Trophoblast cell (in vitro differentiated cells and primary cell): ENCODE measurements at places on chromosomes 7 and 10.
A peak's percentile ranks its signal among the peaks of the same experiment; 100 is the strongest.

GRCh38 chr10:33335801-33336581 lies 1.5 kb upstream of the NRP1 start:
- DNase-seq, result no peak

DNA sequence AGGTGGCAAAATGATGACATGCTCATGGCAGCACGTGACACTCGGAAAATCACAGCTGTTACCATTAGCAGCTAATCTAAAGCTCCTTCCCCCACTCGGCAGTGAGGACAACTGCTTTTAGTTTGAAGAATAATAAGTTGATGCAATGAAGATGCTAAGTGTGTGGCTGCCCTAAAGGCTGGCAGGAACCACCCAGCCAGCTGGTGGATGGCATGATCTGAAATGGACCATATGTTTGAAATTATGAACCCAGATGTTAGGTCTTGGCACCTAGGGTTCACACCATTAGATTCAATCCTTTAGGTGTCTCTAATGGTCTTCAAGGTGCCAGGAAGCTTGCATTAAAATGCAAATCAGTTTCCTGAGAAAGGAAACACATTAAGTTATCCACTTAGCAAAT lies 230.1 kb downstream of the WDR11 start:
- no peak for DNase-seq

DNA sequence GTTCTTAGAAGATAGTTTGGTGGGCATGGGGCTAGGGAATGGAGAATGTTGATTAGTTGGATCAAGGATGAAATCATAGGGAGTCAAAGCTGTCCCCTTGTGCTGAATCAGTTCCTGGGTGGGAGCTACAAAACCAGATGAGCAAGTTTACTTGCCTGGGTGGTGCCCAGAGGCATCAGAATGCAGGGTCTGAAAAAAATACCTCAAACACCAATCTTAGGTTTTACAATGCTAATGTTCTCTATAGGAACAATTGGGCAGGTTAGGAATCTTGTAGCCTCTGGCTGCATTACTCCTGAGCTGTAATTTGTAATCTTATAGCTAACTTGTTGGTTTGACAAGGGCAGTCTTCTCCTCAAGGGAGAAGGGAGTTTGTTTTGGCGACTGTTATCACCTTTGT lies 34.4 kb downstream of the LHFPL3 start:
- DNase-seq, result no peak

DNA sequence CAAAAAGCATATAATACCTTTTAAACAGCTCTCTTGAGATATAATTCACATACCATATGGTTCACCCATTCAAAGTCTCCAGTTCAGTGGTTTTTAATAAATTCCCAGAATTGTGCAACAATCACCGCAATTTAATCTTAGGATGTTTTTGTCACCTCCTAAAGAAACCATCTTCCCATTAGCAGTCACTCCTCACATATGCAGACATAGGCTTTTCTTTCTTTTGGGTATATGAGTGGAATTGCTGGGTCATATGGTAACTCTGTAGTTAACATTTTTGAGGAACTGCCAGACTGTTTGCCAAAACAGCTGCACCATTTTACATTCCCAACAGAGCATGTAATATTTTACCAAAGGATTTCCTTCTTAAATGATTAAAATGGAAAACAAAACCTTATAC lies 57.0 kb downstream of the CC2D2B start:
- no peak for DNase-seq

GRCh38 chr10:125482108-125482507 lies 200.9 kb downstream of the TEX36 start:
- no peak for DNase-seq

DNA sequence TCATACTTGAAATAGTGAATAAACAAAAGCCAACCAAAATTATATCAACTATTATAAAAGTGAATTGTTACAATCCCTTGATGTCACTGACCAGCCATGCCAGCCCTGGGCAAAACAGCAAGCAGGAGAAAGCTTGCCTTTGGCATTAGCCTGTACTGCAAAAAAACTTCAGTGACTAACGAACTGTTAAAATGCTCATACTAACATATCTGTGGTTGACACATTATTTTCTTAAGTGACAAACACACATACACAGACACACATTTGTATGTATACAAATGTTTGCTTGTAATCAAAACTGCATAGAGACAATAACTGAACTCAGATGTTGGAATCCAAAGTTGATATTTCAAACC lies 29.5 kb downstream of the CHCHD3 start:
- DNase-seq, result no peak

DNA sequence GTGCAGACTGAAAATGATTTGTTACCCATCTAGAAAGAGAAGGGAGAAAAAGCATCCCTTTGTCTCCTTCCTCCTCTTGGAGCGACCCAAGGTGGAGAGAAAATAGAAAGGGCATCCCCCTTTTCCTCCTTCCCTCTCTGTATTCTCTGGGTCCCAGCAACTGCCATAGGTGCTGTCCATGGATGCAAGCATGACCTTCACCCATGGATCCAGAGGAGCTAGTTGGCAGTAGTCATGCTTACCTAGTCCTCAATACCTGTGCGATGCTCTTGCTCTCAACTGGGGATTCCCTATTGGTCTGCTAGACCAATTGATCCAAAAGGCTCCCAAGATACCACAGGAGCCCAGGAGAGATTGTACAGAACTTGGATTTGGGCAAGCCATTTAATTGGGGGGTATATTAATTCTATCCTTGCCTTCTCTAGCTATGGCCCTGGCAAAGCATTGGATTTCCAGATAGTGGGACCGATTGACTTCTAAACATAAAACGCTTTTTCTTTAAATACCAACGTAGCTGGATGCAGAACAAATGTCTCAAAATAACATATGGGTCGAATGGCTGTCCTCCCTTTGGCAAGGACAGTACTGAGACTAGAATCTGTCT lies 547.8 kb upstream of the IGFBP3 start:
- no peak for DNase-seq

- peak; percentile 34 for DNase-seq
These were observed 24.6 kb upstream of the ITGA8 start for GRCh38 chr10:15744217-15744865.

DNA sequence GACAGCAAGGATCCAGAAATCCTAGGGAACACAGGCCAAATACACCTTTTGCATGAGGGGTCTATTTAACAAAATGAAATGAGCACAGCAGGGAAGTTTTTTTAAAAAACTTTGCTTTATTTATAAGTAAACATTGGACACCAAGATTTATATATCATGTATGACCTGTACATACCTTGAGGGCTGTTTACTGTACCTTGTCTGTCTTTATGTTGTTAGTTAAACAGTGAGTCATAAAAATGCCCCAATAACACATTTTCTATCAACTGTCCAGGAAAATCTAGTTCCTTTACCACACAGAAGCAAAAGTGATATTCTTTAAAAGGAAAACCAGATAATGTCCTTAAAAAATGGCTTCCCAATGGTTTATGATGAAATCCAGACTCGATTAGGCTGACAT lies 45.1 kb upstream of the AGR3 start:
- DNase-seq, result no peak

- DNase-seq, result no peak
These were observed 77.0 kb upstream of the GNA12 start for GRCh38 chr7:2920956-2921652.

DNA sequence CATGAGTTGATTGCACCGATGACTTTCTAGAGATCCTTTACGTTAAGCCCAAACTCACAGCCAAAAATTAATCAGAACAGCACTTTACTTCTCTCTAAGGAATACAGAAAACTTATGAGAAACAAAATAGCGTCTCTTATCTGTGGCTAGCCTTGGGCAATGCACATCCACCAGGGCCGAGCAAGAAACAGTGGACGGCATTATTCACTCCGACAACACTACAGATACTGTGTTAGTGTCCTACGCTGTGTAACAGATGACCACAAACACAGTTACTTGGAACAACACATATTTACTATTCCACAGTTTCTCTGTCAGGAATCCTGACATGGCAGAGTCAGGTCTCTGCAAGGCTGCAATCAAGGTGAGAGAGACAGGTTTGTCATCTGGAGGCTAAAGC lies 598.3 kb upstream of the ADARB2 start:
- DNase-seq, result no peak

DNA sequence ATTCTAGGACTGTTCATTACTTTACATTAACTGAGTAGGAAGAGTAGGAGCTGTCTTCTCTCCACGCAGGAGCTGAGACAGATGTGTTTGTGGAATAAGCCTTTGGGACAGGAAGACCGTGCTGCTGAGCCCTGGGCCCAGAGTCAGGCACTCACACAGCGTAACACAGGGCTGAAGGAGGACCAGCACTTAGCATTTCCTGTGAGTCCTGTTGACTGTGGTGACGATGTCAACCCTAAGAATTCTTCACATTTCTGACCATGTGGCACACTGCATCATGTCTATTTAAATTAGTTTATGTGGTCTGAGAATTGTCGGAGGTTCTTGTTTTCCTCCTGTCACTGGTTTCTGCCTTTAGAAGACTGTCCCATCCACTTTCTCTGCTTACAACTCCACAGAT lies 117.2 kb downstream of the PIP4K2A start:
- DNase-seq, result no peak

DNA sequence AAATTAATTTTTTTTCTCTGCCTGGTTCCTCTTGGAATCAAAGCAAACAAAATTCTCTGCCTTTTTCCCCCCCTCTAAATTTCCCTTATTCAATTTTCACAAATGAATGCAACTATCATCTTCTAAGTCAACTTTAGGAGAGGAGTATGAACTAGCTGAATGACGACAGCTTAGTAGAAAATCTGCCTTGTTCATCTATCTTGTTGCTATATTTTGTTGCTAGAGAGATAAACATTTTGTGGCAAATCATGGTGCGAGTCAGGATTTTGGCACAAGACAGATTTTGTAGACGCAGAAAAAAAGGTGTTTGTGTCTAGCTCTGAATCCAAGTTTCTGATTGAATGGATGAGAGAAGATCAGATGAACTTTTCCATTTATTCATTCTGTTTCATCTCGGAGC lies 81.0 kb upstream of the FZD8 start:
- DNase-seq, result no peak

DNA sequence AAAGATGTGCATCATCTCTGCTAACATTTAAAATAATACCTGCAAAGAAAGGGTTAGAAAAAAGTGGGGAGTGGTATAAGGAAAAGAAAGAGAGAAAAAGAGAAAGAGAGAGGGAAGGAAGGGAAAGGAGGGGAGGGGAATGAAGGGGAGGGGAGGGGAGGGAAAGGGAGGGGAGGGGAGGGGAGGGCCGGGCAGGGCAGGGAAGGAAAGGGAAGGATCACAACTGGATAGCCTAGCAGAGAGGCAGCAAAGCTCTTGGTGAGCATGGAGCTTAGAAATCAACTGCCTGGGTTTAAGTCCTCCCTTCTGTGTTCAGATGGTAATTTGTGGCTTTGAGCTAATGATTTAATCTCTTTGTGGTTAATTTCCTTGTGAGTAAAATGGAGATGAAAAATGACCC lies 5.4 kb upstream of the FAM237B start:
- no peak for DNase-seq

- DNase-seq, result no peak
These were observed 119.7 kb upstream of the YAE1 start for GRCh38 chr7:39446546-39446945.

GRCh38 chr10:126650161-126650560 lies 20.3 kb downstream of the C10orf90 start:
- DNase-seq, result no peak

DNA sequence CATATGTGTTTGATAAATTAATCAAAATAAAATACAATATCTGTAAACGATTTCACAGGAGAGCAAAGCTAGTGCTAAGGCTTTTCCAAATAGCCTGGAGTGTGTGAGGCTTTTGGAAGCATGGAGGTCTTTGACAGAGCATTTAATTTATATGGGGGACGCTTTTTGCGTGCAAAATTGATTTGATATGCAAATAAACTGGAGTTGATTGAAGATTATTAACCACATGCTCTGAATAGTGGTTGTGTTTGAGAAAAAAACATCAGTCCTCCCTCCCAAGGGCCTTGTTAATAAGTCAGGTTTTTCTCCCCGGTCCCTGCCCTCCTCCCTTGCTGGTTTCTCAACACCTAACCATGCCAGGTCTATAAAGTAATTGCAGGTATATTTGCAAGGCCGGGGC lies 85.1 kb upstream of the FGFR2 start:
- no peak for DNase-seq
